Stimulated activated CD4-positive, alpha-beta T cell treated with anti-CD3 and anti-CD28 coated beads, Interleukin-4, amount 100 ng/mL, for 48 hours (primary cell): ENCODE measurements at places on chromosomes 1 and 21.

- DNase-seq = peak; percentile 98
Measured at GRCh38 chr1:169367686-169368405, at the start of the genes BLZF1 and NME7. BLZF1 (plus strand) TSS chr1:169368195; CDS start chr1:169369523, 1,328 bp downstream. NME7 (minus strand) TSS chr1:169367797; CDS start chr1:169367710, 87 bp downstream.

GRCh38 chr1:185825556-185825955 lies 91.4 kb downstream of the HMCN1 start:
- DNase-seq = no peak

GRCh38 chr1:196063294-196063693 lies 544.9 kb downstream of the KCNT2 start:
- DNase-seq = no peak

DNA sequence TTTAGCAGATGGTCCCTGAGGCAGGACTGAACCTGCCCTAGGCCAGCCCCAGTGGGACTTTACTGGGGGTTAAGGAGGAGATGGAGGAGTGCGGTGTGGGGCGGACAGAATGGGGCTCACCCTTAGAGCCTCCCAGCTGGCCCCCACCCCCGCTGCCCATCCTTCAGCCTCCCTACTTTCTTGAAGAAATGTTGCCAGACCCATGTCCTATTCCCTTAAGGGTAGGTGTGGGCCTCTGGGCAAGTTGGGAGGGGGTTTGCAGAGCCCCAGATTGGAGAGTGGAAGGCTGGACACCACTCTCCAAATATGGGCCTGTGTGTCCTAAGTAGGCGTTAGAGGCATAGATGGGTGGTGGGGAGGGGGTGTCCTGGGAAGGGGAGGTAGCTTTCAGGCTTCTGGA lies 19.2 kb upstream of the EPS8L3 start:
- DNase-seq = no peak

GRCh38 chr21:41247561-41248545 lies 68.7 kb upstream of the FAM3B start:
- no peak for DNase-seq

DNA sequence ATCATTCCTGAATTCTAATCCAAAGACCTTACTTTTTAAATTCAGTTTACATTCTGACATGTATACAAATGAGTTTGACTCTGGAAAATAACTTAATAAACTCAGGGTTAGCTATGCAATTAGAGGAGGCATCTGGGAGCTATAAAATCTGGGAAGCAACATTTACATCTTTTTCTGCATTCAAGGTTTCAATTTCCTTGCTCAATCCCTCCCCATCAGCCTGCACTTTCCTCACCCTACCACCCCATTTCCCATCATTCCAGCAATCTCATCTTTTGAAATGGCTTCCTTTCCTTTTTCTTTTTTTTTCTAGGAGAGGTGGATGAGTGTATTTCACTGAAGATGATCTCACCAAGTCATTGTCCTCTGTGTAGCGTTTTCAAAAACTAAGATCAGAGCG lies 65.3 kb upstream of the BEND5 start:
- DNase-seq = no peak

GRCh38 chr21:15706696-15707095 lies 23.1 kb upstream of the USP25 start:
- no peak for DNase-seq

DNA sequence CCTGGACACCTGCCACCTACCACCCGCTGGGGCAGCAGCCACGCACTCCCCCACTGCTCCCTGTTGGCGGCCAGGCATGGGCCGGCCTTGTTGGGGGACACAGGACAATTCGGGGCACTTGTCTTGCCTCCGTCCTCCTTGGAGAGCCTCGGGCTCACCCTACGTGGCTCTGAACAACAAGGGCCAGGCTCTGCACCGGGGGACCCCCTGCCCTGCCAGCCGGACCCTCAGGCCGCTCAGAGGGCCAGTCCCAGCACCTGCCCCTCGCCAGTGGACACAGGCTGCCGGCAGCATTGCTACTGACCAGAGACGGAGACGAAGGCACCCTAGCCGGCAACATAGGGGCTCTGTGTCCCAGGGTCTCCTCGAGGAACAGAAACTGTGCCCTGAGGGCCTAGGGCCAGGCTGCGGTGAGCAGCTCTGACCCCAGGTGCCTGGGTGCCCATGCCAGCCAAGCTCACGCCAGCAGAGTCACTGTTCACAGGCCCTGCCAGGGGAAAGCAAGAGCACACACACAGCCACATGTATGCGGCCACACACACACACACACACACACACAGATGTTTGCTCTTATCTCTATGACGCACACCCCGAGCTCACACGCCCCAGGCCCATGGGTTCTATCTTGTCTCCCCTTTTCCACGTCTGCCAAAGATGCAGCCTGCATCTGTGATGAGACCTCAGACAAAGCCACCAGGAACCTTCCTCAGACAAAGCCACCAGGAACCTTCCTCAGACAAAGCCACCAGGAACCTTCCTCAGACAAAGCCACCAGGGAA lies 45.9 kb downstream of the MORN1 start:
- no peak for DNase-seq

DNA sequence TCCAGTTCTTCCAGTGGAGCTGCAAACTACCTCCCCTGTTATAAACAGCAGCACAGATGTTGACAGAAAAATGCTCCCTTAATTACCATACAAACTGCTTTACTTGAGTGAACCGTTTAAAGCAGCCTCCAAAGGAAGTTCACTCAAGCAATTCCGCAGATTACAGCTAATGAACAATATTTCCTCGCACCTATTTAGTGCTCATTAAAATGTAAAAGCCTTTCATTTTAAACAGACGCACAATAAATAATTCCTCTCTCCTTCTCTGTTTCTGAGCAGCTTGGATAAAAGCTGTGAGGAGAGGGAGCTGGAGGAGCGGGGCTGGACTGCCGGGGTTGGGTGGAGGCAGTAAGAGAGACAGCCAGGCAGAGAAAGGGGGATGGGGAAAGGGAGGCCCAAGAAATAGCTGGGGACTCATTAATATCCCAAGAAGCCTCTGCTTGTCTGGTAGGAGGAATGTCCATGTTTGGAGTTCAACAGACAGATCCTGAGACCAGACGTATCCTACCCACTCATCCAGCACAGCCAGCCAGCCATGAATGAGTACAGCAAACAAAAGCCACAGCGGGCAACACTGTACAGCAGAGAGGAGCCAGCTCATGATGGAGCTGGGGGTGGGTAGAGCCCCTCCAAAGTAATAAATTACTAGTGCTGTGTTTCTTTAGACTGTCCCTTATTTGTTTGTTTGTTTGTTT lies 227.7 kb downstream of the GPATCH2 start:
- no peak for DNase-seq

GRCh38 chr1:225762444-225762843 lies 15.2 kb upstream of the SRP9 start:
- no peak for DNase-seq

GRCh38 chr1:20343938-20344302 lies 53.2 kb downstream of the VWA5B1 start:
- DNase-seq = no peak

DNA sequence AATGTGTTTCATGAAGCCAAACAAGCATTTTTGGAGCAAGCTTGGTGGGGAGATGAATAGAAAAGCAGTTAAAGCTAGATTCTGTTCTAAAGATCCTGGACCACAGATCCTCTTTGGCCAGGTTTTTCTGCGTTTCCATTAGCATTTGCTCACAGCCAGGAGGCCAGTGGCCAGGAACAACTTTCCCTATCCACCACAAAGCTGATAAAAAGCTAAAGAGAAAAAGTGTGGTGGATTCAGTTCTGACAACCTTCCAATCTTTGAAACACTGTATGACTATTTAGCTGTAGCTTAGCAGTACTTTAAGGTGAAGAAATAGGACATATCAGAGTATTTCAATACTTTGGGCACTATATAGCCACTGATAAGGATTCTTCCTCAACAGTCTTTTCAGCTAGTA lies 3.0 kb upstream of the NEK7 start:
- DNase-seq = no peak

- no peak for DNase-seq
Measured at GRCh38 chr1:150931773-150932172, 5.6 kb downstream of the SETDB1 start.

GRCh38 chr1:60342569-60342968 lies 269.0 kb upstream of the C1orf87 start:
- DNase-seq = no peak

DNA sequence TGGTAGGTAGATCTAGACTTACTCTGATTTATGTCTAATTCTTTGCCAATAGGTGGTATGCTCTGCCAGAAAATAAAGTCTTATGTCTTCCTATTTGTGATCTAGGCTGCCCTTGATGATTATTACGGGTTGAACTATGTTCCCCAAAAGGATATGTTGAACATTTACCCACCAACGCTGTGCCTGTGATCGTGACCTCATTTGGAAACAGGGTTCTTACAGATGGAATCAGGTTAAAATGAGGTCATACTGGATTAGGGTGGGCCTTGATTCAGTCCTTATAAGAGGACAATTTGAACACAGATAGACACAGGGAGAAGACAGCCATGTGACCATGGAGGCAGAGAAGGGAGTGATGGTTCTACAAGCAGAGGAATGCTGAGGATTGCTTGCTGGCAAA lies 95.1 kb upstream of the BCAR3 start:
- no peak for DNase-seq

DNA sequence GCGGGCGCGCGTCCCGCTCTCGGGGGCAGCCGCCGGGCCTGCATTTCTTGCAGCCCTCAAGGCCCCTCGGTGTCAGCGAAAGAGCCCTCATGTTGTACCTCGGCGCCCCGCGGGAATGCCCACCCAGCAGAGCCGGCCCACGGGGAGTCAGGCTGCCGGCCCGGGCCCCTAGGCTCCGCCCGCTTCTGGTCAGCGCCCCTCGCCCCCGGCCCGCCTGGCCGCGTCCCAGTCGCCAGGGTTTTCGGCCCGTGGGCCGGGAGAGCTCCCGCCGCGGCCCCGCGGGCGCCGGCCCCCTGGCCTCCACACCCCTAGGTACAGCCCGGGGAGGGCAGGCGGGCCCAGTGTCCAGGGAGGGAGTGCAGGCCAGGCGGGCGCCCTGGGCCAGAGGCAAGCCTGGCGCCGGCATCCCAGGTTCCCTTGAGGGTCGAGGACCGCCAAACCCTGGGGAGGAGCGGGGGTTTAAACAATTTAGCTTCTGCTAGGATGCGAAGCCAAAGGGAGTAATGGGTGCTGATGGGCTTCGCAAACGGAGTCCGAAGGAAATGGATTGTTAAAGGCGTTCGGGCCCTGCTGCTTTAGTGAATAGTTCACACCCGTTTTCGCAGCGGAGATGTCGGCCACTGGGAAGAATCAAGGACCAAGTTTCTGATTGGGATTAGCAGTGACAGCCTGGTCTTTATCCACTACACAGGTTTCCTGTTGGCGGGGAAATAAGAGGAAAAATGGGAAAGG lies 486 bp upstream of the KCNA3 start:
- DNase-seq = no peak

DNA sequence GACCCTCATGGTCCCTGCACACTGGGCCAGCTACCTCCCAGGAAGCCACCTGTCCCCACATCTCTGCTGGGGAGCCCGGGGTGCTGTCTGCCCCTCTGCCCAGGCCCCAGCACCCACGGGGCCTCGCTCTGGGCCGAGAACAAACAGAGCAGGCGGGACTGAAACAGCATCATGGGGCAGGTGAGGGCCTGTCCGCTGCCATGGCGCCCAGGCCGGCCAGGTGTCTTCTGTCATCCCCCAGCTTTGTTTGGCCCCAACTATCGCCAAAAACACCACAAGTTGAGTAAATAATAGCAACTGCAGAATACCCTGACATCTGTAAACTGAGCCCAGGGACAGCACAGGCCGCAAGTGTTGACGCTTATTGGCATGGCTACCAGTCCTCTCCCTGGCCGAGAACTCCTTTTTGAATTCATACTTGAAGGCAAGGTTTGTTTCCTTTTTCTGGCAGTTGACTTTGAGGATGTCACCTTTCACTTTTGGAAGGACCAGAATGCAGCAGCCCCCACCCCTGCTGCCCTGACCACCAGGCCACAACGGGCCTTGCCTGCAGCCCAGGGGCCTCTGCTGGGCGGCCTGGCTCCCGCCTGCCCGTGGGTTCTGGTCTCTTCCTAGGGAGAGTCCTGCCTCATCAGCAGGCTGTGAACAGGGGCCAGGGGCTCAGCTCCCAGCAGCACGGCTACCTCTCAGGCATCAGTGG lies 152.7 kb downstream of the CASZ1 start:
- DNase-seq = no peak

DNA sequence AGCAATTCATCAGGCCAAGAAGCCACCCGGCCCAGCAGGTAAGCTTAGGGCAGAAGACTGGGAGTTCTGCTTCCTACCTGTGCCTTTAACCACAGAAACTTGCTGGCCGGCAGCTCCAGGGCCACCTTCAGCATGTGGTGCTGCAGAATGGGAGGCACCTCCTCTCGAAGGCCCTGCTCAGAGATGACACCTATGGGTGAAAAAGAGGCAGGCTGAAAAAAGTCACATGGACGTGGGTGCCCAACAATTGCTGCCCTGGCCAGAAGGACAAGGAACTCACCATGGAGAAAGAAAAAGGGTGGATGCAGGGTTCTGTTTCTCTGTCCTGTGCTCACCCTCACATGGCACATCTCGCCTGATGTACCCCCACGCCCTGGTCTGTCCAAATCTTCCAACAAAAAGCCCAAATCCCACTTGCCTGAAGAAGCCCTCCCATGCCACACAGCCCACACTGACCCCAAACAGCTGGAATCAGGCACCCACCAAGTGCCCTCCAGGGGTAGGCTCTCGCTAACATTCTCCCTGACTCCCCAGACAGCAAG lies 33.0 kb downstream of the URB1 start:
- no peak for DNase-seq

- DNase-seq = no peak
Measured at GRCh38 chr1:241007668-241008067, 349.3 kb downstream of the RGS7 start.

DNA sequence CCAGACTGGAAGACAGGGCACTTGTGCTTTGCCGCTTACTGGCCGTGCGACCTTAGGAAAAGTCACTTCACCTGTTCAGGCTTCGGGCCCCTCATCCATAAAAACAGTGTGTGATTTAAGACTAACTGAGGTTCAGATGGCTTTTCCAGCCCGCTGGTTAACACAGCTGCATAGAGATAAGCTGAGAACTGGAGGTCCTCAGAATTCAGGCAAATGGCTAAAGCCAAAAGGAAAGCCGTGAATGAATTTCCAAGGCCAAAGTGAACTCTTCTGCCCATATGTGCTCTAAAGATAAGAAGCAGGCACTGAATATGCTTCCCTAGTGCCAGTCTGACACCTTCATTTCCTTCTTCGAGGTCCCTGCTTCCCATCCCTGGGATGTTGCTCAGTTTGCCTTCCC lies 23.5 kb upstream of the SARS1 start:
- no peak for DNase-seq

DNA sequence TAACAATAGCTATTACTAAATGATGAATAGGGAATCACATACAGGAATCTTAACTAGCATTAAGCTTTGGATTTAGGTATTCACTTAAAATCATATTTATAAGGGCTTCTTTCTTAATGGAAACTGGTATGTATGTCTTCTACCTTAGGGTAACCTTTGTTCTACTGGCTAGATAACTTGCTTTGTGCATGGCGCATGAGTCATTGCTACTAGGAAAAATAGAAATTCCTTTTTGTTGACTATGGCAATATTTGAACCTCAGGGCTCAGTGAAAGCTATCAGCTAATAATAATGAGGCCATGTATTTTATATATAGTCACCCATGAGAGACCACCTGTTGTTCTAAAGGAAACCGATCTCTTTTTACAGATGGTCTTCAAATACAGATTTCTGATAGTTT lies 72.5 kb downstream of the RPS6KC1 start:
- DNase-seq = no peak
